ENCODE measurements at places on chromosomes 11 and 22. TPM values are rescaled to one million over a fixed set of nuclear protein-coding genes. Genes with fewer than 3 reads are reported as not detected.

DNA sequence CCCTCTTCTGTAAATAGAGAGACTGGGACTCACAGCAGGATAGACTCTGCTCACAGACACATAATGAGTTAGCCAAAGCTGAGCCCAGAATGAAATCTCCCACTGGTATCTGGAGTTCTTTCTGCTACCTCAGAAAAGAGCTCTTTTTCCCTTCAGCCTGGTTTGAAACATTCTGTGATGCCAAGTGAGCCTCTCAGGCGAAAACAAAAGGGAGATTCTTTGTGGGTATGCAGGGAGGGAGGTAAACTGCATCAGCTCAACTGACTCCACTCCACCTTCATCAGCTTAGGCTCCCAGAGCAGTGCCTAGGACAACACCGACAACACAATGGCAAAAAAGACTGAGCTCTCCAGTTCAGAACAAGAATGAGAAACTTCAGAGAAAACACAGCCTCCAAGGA is 55.1 kb upstream of the SCUBE2 start:
- DNase-seq: no peak

DNA sequence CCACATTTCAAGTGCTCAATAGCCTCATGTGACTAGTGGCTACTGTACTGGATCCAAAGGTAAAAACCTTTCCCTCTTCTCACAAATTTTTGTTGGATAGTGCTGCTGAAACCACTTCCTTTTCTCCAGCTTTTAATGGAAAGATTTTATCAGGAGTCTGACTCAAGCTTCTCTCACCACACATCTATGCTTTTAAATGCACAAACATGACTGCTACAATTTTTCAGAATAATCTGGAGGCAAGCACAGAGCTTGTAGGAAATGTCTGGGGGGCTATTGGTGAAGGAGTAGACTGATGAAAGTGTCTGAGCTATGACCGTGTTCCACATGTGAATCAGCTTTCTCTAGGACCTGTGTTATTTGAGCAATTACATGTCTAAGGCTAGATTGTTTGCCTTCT is 101.1 kb upstream of the FAT3 start:
- DNase-seq: no peak

GRCh38 chr11:111521135-111521534 is 6.6 kb downstream of the HOATZ start:
- DNase-seq: peak; percentile 47

DNA sequence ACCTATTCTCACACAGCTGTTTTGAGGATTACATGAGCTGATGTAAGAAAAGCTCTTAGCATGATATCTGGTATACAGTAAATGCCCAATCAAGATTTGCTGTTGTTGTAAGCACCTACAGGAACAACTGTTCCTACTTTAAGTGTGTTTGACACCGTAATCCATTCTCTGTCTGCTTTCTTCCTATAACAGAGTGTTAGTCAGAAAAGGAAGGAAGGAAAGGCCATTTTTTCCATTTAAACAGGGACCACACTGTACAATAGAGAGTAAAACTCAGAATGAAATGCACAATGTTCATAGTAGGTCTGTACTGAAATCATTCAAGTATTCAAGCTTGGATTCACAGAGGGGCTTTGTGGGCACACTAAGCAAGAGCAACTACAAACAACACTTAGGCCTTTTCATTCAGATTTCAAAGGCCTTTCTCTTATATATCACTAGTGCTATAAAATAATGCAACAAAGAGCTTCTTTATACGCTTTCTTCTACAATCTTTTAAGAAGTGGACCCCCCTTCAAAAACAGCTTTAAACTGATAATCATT is 21.5 kb downstream of the MTCH2 start:
- DNase-seq: no peak

- no peak for DNase-seq
These were observed 4.3 kb downstream of the ASRGL1 start for GRCh38 chr11:62341588-62341987.

DNA sequence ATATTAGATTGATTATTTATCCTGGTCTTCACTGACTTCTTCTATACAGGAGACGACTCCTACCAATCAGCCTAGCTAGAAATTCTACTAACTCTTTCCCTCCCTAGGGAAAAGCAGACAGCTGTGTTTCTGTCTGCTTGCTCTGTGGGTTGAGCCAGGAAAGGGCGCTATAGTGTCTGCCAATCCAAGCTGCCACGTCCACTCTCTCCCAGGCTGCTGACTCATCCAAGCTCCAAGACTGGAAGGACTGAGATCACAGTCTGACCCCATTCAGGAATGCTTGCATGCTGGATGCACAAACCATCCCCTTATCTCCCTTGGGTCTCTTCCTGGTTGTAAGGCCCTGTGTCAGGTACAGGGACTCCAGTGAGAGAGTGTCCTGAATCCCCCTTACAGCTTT is 955.6 kb downstream of the OPCML start:
- DNase-seq: peak; percentile 93

NAALAD2 gene
- total RNA-seq: not detected

DNA sequence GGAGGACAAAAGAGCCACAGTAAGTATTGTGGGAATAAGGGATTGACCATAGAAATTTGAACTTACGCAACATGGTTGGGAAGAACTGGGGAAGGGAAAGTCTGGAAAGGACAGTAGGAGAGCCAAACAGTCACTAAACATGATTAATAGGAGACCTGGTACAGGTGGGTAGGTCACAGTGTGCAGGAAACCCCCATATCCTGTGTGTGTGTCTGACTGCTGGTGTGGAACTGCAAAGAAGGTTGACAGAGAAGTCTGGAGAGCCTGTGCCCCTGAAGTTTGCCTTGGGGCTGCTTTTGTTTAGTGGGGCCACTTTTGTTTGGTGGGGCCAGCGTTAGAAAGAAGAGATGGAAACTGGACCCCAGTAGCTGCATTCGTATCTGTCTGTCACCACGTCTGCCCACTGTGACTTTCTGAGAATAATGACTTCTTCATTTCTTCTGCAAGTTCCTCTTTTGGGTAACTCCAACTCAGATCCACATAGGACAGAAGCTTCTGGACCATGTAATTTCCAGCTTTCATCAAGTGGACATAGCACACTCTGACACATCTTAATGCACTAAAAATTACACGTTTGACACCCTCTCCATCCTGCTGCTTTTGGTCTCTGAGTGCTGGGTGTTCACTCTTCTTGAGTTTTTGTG is 126.8 kb upstream of the RAG2 start:
- DNase-seq: no peak

BRD1 gene
- total RNA-seq: 17.9 TPM

- no peak for DNase-seq
These were observed 476 bp upstream of the BARX2 start for GRCh38 chr11:129374993-129375750.

DNA sequence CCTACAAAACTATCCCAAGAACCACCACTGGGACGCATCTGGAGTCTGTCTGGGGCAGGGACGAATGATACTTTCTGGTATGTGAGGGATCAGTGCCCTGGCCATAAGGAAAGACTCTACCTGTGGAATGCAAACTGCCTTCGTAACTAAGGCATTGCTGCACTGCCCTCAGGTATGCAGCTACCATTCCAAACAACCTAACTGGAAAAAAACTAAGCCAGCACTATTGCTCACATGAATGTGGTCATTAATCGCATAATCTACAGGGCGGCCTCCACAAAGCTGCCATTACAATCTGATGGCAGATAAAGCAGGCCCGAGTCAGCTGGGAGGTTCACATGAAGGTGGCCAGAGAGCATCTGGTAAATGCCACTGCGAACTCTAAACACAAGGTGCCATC is 3.9 kb downstream of the PACSIN2 start:
- no peak for DNase-seq

RASSF10 gene
- total RNA-seq: not detected

- no peak for DNase-seq
These were observed 569 bp downstream of the POLA2 start for GRCh38 chr11:65262381-65262680.

- no peak for DNase-seq
These were observed 3.3 kb downstream of the IL17REL start for GRCh38 chr22:50009251-50009650.

GRCh38 chr22:45441138-45441537 is 27.6 kb downstream of the RIBC2 start:
- peak; percentile 54 for DNase-seq

GRCh38 chr22:42296381-42296853 is 26.0 kb upstream of the TCF20 start:
- peak; percentile 5 for DNase-seq

DNA sequence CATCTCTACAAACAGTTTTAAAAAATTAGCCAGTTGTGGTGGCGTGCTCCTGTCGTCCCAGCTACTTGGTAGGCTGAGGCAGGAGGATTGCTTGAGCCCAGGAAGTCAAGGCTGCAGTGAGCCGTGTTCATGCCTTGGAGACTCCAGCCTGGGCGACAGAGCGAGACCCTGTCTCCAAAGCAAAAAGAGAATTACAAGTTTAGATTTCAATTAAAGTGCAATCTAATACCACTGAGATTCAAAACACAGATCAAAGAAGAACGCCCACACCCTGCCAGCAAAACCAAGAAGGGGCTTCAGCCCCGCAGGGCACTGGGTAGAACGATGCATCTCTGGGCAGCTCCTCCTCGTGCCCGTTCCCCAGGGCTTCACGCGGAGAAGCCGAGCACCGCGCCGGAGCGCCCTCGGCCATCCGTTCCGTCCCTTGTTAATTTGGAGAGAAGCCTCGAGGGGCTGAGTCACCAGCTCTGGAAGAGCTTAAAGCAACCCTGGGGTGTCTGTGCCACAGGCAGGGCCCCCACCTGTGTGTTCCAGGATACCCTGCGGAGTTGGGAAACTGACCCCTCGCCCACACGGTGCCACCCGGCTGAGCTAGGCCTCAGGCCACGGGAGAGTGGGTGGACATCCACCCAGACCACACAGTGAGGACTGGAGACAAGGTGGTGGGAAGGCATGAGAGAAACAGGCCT is 47.0 kb downstream of the AP2A2 start:
- no peak for DNase-seq

DNA sequence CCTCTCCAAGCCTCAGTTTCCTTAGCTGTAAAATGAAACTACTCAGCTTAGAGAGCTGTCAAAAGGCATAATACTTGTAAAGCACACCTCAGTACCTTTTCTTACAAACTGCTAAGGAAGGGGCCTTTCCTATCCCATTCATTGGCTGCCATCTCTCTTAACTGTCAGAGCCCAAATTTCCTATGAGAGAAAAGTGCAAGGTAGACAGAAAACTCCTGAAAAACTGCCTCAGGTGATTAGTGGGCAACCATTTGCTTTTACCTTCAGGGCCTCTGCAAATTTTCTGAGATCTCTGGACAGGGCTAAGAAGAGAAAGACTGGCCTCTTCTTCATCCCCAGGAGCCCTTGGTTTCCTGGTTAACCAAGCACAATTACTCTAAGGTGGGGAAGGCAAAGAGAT is 13.8 kb downstream of the LARGE1 start:
- no peak for DNase-seq

PAMR1 gene
- total RNA-seq: 0.26 TPM

DNA sequence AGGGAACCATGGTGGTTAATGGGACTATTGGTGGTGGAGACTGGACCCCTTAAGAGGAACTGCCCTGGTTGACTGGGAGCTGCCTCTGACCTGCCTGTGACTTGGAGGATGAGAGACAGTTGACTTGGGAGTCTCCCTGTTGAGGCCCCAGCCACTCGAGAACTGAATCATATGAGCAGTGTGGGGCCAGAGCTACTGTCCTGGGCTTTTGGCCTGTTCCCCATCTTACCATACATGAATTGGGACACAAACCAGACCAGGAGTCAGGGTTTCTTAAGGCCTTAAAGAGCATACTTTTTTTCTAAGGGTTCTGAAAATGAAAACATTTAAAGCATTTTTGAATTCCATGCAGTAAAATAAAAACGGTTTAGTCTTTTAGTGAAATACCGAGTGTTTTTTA is 92.8 kb downstream of the TEAD1 start:
- DNase-seq: peak; percentile 36

DNA sequence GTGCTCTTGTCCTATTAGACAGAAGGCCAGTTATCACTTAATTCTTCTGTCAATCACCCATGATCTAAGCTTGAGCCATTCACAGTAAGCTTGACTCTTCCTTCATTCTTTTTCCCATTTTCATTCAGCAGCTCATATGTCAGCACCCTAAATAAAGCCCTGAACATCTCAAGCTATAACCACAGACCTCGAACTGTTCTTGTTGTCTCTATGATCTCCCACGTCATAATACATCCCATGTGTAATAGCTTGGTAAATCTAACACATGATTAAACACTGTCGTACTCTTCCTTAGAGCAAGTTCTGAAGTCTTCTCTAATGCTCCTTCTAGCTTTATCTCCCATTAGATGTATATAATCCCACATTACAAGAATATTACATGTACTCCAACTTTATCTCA is 14.4 kb downstream of the MUC15 start:
- DNase-seq: peak; percentile 2

- DNase-seq: peak; percentile 12
These were observed 61.6 kb upstream of the PTPN5 start for GRCh38 chr11:18853086-18853720.

OR8A1 gene
- not detected for total RNA-seq

CDON gene
- 22.6 TPM for total RNA-seq

THY1 gene
- 333 TPM for total RNA-seq

ALG9 gene
- 44.4 TPM for total RNA-seq

GRCh38 chr22:45709866-45710265 is 38.2 kb downstream of the ATXN10 start:
- peak; percentile 72 for DNase-seq

- DNase-seq: no peak
These were observed 80.1 kb downstream of the DBX1 start for GRCh38 chr11:20080032-20080685.

GRCh38 chr11:83601914-83602527 is 315.9 kb upstream of the CCDC90B start:
- DNase-seq: no peak

GRCh38 chr11:50182486-50182885 is 149.8 kb downstream of the OR4C45 start:
- DNase-seq: no peak

P2RX3 gene
- not detected for total RNA-seq

CEND1 gene
- 2.4 TPM for total RNA-seq

All from LHCN-M2 (cell line).